ENCODE measurements at places on chromosomes 5 and 9.

GRCh38 chr9:32431196-32431595, 46.8 kb downstream of the ACO1 start:
- DNase-seq, result no peak

DNA sequence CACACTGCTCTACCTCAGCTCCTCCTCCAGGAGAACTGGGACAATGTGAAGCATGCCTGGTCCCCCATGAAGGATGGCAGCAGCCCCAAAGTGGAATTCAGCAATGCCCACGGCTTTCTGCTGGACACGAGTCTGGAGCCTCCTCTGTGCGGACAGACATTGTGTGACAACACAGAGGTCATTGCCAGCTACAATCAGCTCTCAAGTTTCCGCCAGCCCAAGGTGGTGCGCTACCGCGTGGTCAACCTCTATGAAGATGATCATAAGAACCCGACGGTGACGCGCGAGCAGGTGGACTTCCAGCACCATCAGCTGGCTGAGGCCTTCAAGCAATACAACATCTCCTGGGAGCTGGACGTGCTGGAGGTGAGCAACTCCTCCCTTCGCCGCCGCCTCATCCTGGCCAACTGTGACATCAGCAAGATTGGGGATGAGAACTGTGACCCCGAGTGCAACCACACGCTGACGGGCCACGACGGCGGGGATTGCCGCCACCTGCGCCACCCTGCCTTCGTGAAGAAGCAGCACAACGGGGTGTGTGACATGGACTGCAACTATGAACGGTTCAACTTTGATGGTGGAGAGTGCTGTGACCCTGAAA, 34.1 kb downstream of the PAPPA start:
- no peak for DNase-seq

DNA sequence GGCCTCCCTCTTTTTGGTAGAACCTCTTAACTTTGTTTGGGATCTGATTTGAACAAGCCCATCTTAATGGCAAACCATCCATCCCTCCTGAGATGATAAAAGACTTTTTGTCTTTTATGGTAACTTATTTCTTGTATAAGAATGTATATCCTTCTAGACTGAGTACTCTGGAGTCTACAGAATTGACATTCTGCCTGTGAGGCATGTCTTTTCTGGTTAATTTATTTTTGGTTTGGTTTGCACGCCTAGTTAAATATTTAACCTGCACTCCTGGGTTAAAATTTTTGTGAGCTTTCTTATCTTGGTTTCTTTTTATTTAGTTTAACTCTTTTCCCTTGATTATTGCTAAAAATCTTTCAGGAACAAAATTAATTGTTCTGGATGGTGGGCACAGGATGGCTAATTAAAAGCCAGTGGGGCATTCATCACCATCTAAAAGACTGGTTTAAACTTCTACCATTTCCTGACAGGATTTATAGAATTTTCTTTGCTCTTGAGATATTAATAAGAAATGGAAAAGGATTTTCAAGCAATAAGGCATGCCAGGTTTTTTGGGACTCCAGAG, 50.3 kb downstream of the PHAX start:
- DNase-seq, result no peak

DNA sequence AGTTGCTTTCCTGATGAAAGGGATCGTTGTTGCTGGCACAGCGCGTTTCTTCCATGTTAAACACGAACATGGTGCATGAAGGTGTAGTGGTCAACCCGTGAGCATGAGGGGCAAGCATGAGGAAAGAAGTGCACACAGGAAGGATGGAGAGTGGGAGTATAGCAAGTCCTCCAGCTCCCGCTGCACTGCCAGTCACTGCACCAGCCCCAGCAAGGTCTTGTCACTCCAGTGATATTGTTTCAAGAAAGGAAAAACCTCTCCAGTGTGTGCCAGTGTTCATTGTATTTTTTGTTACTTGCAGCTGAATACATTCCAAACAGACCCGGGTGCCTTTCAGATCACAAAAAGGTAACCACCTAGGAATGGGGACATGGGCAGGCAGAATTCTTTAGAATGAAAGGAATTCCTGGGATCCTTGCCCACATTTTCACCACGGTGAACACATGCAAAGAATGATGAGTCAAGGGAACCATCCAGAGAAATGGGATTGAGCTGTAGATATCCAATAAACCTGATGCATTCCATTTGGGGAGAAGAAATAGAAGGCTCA, 186.3 kb downstream of the AOPEP start:
- DNase-seq, result no peak

GRCh38 chr5:151138114-151138513, 19.5 kb downstream of the ANXA6 start:
- no peak for DNase-seq

DNA sequence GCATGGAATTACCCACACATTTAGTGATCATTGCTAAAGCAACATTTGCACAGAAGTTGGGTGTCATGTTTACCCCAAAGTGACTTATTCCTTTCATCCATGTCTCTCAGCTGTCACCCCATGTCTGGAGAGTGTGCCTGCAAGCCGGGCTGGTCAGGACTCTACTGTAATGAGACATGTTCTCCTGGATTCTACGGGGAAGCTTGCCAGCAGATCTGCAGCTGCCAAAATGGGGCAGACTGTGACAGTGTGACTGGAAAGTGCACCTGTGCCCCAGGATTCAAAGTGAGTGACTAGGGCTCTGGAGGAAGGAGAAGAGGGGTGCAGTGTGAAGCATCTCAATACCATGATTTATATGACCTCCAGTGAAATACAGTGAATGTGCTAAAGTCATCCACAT, 99.9 kb upstream of the PRRC1 start:
- no peak for DNase-seq

DNA sequence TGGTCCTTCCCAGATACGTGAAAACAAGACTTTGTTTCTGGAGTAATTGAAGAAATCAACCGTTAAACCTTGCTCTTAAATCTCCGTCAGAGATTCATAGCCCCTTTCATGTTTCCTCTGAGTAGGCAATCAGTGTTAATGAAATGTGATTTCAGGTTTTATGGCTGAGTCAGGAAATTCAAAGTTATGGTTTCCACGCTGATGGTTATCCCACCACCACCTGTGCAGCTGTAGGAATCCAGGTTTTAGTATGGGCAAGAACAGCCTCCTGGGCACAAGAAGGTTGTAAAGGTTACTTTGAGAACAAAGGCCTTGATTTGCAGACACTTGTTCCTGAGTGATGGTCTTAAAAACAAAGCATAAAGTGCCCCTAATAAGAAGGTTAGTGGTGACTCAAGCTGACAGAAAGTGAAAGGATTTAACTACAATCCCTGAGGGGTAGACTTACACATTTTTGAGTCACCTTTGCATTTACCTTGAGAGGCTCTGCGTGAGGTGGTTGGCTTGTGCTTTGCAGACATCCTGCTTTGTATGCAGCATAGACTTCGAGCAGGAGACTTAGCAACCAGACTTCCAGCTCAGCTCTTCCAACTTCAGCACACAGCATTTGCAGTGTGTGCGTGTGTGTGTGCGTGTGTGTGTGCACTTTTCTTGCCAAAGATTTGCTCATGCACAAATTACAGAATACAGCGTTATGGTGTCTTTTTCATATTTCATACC, 159.6 kb downstream of the TLE4 start:
- no peak for DNase-seq

DNA sequence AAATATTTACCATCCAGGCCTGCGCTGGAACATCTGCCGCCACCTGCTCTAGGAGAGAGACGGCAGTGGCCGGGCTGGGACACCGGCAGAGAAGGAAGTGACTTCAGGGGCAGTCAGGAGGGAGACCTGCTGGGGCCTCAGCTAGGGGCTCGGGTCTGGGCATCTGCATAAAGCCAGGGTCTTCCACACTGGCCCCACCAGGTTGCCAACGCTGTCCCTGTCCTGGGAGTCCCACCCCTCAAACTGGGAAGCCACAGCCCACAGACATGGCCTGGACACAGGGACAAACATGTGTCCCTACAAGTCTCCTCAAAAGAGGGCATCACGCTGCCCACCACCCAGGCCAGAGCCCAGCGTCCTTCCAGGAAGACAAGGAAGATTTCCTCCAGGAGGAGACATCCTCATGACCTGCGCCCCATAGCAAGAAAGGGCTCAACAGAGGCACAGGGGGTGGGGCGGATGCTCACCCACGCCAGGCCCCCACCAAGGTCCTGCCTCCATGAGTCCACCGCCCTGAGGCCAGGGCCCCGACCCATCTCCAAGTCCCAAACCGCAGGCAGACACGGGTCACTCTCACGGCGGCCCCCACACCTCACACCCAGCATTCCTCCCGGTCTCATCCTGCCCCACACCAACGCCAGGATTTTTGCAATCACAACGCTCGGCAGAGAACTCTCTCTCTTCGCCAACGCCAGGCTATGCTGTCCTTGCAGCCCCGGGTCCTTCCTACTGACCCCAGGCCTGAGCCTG, 9.0 kb downstream of the VAV2 start:
- no peak for DNase-seq

DNA sequence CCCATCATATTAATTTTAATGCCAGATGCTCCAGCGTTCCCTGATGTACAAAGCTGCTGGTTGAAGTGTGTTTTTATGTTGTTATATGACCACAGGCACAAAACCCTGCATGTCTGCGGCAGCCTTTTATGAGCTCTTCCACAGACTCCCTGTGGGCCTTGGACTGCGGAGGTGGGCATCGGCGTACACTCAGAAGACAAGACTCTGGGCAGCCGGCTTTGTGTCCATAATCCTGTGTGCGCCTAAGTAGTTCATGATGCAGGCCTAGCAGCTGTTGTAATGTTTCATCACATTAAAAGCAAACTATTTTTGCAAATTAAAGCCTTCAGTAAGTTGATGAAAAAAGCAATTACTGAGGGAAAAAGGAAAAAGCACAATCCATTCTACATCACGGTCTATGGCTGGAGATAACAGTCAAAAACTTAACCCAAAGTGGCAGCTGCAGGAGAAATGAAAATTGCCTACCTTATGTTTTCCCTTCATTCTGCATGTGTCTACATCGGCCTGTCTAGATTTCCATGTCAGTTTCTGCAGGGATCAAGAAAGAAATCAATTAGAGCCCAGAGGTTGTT, 78.8 kb downstream of the SEMA6A start:
- DNase-seq, result no peak

DNA sequence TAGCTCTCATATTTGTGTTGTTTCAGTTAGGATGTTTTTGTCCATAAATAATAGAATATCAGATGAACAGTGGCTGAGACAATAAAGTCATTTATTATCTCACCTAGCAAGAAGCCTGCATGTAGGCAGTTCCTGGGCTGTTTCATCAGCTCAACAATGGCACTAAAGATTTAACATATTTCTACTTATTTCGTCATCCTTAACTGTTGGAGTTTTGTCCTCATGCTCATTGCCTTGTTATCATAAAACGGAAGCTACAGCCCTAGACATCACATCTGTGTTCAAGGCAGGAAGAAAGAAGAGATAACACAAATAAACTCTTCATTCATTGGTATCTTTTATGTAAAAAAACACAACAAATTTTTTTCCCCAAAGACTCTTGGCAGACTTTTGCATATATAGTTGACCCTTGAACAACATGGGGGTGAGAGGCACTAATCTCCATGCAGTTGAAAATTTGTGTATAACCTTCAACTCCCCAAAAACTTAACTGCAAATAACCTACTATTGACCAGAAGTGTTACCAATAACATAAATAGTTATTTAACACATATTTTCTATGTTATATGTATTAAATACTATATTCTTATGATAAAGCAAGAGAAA, 277.2 kb upstream of the ADRA1B start:
- DNase-seq, result no peak

- no peak for DNase-seq
Measured at GRCh38 chr5:176596689-176597416, 13.1 kb downstream of the GPRIN1 start.

DNA sequence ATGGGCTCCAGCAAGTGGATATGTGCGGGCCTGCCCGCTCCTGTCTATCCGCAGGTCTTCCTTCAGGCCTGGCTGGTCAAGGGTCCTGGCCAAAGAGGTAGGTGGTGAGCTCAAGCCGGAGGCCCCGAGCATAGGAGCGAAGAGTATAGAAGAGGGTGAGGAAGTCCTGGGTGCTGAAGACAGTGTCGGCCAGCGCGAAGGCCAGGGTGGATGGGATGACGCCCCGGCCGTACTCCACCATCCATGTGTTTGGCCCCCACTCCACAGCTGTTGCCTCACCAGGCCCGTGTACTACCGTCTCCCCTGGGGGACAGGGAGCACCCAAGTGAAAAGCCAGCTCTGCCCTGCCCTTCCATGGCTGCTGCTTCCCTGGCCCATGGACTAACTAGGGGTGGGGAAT, 2.0 kb downstream of the SIGMAR1 start:
- DNase-seq, result no peak

DNA sequence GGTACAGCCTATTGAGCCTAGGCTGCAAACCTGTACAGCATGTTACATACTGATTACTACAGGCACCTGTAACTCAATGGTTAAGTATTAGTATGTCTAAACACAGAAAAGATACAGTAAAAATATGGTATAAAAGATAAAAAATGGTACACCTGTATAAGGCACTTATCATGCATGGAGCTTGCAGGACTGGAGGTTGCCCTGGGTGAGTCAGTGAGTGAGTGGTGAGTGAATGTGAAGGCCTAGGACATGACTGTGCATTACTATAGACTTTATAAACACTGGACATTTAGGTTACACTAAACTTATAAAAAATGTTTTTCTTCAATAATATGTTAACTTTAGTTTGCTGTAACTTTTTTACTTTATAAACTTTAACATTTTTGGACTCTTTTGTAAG, 171.3 kb downstream of the SLC28A3 start:
- DNase-seq, result no peak

DNA sequence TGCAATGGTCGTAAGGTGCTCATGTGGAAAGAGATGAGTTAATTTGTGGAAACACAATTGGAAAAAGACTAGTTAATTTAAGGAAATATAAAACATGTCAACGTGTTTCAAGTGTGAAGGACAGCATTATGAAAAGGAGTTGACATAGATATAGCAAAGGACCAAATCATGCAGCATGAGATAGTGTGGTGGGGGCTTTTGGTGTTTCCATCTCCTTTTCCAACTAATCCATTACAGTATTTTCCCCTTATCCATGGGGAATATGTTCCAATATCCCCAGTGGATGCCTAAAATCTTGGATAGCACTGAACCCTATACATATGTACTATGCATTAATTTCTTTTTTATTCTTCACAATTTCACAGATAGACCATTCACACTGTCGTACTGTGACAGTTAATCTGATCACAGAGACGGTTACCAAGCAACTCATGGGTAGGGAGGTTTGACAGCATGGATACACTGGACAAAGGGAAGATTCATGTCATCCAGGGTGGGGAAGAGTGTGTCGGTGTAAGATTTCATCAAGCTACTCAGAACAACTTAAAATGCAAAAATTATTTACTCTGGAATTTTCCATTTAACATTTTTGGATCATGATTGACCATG, 238.6 kb downstream of the CDH12 start:
- no peak for DNase-seq

DNA sequence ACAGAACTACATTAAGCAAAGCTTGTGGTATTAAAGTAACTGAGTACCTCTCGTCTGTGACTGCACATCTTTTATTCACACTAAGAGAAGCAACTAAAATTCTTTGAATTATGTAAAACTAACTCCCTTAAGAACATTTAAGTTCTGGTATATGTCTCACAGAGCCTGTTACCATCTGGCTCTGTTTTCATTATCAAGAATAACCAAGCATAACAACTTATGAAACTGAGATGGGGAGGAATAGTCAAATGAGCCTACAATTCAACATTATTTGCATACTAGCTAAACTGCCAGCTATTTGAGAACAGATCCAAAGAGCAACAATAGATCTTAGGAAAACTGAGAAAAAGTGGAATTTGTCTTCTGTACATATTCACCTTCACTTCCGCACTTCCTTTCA, 25.3 kb upstream of the ISOC1 start:
- DNase-seq, result no peak

GRCh38 chr9:6917162-6917561, 159.4 kb downstream of the KDM4C start:
- no peak for DNase-seq

- no peak for DNase-seq
Measured at GRCh38 chr5:24595329-24595728, 49.4 kb downstream of the CDH10 start.

- no peak for DNase-seq
Measured at GRCh38 chr5:132425009-132425937, 55.8 kb downstream of the SLC22A5 start.

All from neural crest cell (in vitro differentiated cells).